ENCODE measurements at places on chromosomes 11 and 22.

GRCh38 chr11:77619576-77620198 is 17.9 kb downstream of the CLNS1A start:
- peak; percentile 13 for DNase-seq

GRCh38 chr11:61777234-61778090 is 14.9 kb downstream of the TMEM258 start:
- no peak for DNase-seq

- no peak for DNase-seq
These were observed 34.4 kb downstream of the BRD1 start for GRCh38 chr22:49793296-49793695.

DNA sequence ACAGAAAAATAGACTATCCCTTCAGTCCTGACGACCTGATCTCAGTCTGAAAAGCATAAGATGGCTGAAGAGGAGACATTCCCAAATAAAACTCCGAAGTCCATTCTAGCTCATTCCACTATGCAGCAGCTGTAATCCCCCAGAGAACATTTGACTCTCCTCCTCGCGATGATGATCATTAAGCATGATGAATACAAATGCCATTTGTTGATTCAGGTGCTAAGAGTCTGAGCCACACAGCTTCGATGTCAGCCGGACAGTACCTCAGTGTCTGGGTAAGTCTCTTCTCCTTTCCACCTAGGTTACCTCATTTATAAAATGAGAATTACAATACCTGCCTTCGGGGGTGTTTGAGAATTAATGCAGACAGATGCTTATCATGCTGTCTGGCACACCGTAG is 94.8 kb downstream of the TENM4 start:
- no peak for DNase-seq

DNA sequence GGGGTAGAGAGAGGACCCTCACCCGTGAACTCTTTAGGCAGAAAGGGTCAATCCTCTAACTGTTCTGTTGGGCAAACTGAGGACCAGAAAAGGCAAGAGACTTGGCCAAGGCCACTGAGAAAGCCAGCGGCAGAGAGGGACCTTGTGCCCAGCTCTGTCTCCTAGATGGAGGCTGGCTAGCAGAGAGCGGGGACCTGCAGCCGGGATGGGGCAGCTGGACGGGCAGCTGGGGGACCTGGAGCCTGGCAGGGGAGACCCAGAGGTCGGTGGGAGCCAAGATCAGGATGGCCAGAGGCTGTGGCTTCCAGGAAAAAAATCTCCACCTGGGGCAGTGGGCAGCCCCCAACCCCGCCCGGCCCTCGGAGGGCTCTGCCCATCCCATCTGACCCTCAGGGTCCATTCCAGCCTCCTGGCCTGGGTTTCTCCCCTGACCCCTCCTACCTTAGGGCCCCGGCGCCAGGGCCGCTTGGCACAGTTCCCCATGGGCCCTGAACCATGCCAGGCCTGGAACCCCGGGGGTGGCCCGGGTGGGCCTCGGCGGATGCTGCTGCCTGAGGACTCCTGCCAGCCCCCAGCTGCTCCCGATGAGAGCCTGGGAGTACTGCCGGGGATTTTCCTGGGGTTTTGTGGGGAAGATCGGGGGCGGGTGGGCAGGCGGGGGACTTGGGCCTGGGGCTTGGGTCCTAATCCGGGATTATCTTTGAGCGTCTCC is at the start of gene CABP2:
CABP2 (minus strand) TSS at position 603 of the 712 bp plus-strand sequence; CDS start at position 483, 120 bp downstream.
- no peak for DNase-seq

- no peak for DNase-seq
These were observed 52.3 kb downstream of the SLC22A12 start for GRCh38 chr11:64643256-64643881.

- no peak for DNase-seq
These were observed 104.5 kb upstream of the LMO1 start for GRCh38 chr11:8368194-8368593.

DNA sequence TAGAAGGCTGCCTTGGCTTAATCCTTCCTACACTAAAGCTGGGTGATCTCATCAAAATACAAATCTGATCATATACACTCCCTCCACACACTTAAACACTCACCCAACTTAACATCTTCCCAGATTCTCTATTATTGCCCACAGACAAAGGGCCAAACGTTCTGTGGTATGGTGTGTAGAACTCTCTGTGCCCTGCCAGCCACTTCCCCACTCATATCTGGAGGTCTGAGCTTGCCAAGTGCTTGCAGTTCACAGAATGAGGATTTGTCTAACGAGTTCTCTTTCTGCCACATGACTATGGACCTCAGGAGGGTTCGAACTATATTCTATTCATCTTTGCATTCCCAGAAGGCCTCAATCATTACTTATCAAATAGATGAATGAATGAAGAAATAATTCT is 77.6 kb downstream of the MPPED2 start:
- no peak for DNase-seq

DNA sequence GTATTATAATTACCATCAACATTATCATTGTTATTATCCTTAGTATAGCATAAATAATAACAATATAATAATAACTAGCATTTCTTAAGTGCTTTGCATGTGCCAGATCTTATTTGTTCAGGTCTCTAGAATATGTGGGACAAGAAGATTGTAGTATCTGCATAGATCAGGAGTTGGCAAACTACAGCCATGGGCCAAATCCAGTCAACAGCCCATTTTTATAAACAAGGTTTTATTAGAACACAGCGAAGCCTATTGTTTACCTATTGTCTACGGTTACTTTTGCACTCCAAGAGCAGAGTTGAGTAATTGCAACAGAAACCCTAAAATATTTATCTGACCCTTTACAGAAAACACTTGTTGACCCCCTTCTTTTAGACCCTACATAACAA is 81.4 kb downstream of the SLC1A2 start:
- DNase-seq: no peak

- no peak for DNase-seq
These were observed 16.2 kb upstream of the SLC5A4 start for GRCh38 chr22:32271389-32271788.

- DNase-seq: no peak
These were observed 15.6 kb downstream of the ACP2 start for GRCh38 chr11:47233051-47233450.

DNA sequence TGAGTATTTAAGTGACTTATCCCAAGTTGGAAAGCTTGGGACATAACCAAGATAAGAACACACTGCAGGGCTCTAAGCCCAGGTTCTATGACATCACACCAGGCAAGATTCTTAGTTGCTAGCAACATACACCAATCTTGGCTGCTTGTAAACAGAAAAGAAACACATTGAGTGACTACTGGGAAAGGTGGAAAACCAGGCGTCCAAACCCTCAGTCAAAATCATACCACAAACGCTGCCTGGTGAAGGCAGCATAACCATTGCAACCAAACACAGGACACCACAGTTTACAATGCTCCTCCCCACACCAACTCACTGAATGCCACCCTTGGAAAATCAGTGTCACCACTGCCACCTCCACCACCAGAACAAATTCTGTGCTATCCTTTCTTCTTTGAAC is 379.9 kb downstream of the TTC28 start:
- no peak for DNase-seq

- no peak for DNase-seq
These were observed 77.6 kb downstream of the LIF start for GRCh38 chr22:30169002-30169401.

GRCh38 chr11:69486773-69487291 is 5.4 kb downstream of the LINC01488 start:
- no peak for DNase-seq

- no peak for DNase-seq
These were observed 13.8 kb downstream of the OR5B21 start for GRCh38 chr11:58494101-58494500.

DNA sequence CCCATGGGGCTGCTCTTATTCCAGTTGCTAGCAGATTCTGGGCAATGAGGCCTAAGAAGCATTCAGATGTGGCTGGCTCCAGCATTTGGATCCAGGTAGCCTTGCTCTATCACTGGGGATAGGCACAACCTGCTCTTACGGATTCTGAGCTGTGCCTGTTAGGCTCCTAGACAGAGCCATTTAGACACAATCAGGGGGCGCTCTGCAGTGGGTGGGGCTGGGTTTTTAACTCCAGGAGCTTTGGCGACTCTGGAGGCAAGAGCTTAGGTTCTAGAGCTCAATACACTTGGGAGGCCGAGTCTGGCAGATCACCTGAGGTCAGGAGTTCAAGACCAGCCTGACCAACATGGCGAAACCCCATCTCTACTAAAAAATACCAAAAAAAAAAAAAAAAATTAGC is 32.0 kb downstream of the KCNC1 start:
- no peak for DNase-seq

DNA sequence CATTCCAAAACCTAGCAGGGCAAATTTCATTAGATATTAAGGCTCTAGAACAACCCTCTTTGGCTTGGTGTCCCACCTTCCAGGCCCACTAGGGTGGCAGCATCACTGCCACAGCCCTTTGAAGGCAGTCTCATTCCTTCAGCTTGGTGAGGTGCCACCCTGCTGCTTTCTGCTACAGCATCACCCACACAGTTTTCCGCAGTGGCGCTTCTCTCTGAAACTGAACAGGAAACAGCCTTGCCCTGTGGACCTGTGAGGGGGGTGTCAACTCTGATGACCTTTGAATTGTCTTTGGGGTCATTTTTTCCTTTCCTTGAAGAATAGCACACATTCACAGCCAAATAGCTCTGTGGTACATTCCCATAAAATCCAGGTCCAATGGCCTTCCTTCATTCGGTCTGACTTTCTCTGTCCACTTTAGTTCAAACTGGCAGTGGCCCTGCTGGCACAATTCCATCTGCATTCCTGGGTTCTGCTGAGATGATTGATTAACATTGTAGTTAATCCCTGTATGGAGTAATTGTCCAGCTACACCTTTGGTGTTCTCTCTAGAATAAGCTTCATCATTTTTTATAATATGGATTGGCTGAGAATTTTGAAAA is 251.9 kb upstream of the FAT3 start:
- no peak for DNase-seq

- DNase-seq: no peak
These were observed 35.7 kb downstream of the TBCEL start for GRCh38 chr11:121059605-121060004.

- DNase-seq: peak; percentile 41
These were observed 1.5 kb downstream of the AMPD3 start for GRCh38 chr11:10456519-10456918.
